ACHN (cell line): ENCODE measurements at places on chromosomes 13 and 19.

DNA sequence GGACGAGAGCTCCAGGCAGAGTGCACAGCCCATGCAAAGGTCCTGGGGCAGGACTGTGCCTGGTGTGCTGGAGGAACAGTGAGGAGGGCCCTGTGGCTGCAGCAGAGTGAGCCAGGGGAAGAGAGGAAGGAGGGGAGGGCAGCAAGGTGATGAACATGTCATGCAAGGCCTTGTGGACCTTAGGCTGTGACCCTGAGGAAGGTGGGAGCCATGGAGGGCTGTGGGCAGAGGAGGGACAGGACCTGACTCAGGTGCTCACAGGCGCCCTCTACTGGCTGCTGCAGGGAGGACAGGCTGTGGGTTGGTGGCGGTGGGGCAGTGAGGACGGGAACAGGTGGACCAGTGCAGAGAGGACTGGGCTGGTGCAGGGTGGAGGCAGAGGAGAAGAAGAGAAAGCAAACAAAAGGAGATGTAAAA, 170.3 kb downstream of the PTPRS start:
- peak; percentile 4 for DNase-seq

- DNase-seq: no peak
Measured at GRCh38 chr19:9828551-9829063, 889 bp downstream of the UBL5 start.

- no peak for DNase-seq
Measured at GRCh38 chr13:46389457-46390451, 2.7 kb upstream of the RUBCNL start.

GRCh38 chr19:33459222-33460090, 62.1 kb downstream of the PEPD start:
- no peak for DNase-seq

DNA sequence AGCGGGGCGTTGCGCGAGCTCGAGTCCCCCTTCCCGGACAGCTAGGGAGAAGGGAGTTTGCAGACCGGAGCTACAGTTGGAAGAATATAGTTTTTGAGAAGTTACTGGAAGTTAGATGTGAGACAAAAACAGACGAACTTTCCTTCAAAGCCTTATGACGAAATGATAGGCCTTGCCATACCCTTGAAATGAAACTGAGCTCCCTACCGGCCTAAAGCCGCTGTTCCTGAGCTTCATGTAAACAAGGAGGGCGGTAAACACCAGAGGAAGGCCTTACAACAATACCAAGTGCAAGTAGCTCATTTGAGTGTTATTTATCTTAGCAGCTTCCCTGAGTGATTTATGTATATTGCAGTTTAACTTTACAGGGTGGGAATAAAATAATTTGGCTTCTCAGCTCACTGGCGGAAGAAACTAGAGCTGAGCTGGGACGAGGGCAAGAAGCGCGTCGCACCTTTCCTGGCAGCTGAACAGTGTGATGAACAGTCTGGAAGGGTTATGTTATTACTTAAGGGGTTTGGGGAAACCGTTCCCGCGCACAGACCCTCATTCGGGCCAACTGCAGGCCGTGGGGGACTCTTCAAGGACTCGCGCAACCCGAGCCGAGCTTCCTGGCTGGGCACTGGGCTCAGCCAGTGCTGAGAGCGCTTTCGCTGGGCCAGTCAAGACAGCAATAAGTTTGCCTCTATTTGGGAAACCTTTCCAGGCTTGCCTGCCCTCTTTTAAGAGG, 111.2 kb downstream of the KCNRG start:
- DNase-seq: peak; percentile 39

DNA sequence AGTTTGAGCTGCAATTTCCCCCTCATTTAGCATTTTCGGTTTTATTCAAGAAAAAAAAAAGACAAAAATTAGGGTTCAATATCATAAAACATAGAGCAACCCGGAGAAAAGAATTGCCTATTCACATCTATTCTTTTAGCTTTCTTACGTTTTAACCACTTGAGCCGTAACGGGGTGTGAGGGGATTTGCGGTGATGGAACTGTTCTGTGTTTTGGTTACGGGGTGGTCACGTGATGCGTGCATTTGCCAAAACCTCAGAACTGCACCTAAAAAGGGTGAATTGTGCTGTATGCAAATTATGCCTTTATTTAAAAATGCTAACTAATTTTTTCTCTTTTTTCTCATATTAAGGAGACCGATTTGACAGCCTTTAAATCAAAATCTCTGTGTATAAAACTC, 22.1 kb downstream of the CLEC11A start:
- DNase-seq: no peak
